Activated CD8-positive, alpha-beta memory T cell treated with anti-CD3 and anti-CD28 coated beads for 1 hour (primary cell): ENCODE measurements at places on chromosomes 6 and 20.

DNA sequence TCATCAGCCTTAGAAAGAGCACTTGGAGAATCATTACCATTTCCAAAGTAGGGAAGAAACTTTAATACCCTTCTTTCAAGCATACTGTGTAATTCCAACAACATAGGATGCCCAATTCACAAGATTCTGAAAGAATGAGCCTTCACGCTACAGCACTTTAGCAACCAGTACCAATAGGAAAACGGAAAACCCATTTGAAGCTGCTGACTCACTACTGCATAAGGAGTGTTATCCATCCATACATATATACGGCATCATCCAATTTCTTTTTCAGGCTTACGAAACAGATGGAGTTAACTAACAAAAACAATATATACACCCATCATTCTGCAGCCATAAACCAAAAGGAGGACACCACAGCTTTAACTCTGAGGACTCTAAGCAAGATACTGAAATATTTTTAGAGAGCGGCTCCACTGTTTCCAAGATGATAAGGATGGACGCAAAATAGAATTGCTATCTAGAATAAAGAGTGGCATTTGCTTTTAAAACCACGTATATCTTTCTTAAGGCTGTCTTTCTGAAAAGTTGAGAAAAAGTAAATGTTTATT lies 24.9 kb downstream of the FYN start:
- no peak for DNase-seq

- DNase-seq = no peak
These were observed 47.4 kb upstream of the FAM83C start for GRCh38 chr20:35339636-35340035.

GRCh38 chr6:170362121-170362520 lies 55.6 kb downstream of the FAM120B start:
- no peak for DNase-seq

- no peak for DNase-seq
These were observed 37.7 kb upstream of the ZNFX1 start for GRCh38 chr20:49315580-49315979.

DNA sequence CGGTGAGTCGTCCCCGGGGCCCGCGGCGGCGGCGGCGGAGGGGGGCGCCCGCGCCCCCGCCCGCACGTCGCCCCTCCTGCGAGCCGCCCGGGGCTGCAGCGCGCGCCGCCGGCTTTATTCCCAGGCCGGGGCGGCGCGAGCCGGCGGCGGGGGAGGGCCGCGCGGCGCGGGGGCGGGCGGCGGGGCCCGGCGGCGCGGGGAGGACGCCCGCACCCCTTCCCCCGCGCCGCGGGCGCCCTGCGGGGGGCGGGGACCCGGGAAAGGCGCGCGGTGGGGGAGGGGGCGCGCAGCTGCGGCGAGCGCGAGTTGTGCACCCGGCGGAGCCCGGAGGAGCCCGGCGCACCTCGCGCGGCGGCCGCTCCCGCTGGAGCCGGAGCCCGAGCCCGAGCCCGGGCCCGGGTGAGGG lies 646 bp downstream of the HMGA1 start:
- no peak for DNase-seq

DNA sequence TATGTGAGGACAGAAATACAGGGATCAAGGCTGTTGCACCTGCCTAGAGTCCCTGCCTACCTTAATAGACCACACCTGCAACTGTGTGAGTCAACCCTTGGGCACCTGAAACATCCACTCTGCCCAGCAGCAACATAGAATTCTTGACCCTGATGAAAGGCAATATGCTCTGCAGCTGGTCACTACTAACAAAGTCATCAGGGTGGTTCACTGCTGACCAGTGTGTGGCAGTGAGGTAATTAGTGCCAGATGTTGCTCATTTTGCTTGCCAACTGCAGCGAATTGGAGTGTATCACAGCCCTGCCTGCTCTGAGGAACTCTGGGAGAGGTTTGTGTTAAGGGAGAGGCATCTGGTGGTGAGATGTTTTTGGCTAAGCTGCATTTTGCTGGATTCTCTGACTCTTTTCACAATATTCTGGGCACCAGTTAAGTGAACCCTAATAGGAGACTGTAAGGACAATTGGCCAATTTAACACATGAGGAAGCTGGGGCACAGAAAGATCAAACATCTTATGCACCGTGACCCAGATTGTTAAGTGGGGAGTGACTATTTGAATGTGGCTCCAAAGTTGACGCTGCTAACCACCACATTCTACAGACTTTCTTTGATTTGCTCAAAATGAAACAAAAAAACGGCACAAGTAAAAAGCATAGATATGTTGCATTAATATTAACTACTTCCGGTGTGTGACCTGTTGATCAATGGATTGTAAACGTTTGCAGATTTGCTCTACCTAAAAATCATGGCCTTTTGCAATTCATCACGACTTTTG lies 61.9 kb upstream of the OPRM1 start:
- no peak for DNase-seq

DNA sequence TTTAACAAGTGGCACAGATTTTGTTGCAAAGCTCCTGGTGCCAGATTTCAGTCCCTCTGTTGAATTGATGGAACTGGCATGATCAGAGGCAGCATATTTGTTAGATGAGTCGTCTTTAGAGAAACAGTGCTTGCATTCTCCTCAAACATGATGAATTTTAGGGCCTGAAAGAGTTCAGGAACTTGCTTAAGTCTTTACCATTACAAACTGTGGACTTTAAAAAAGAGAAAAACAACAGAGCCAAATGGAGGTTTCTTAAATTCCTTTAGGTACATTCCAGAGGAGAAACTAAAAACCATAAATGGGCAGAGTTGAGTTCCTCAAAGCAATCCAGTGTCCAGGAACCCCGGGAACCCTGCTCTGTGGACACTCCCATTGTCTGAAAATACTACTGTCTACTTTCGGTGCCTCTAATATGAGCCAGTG lies 2.5 kb downstream of the GTF2H5 start:
- no peak for DNase-seq

GRCh38 chr20:61844621-61845020 lies 221.1 kb downstream of the TAF4 start:
- DNase-seq = no peak

DNA sequence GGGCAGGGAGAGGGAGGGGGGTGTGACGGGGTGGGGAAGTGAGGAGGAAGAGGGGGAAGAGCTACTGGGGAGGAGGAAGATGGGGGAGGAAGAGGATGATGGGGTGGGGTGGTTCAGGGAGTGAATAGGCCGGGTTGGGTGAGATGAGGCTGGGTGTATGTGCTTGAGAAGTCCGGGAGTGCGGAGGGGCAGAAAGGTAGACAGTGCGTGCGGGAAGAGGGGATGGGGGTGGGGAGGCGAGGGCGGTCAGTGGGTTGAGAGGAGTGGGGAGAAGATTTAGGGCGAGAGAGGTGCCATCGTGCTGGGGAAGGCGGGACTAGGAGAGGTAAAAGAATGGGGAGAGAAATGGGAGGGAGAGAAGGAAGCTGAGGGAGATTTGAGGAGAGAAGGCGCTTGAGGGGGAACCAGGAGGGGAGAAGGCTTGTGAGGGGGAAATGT lies 30.9 kb upstream of the NOTCH4 start:
- DNase-seq = no peak

GRCh38 chr20:33602826-33603590 lies 59.1 kb upstream of the C20orf144 start:
- DNase-seq = no peak

GRCh38 chr20:24361541-24361940 lies 107.9 kb upstream of the SYNDIG1 start:
- DNase-seq = no peak

DNA sequence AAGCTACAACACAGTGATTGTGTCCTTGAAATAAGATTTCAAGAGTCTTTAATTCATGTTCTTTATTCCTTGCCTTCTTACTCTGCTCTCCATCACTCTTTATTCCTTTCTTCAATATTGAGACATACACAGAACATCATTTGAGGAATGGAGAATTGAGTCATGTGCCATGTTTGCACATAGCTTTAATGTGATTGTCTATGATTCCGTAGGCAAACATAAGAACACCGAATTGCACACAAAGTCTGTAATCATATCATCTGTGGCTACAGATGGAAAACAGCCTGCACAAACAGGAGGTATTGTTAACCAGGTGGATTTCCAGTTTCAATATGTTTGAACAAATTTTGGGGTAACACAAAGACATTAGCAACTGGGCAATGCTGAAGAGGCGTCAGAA lies 571.6 kb upstream of the GJE1 start:
- no peak for DNase-seq

- DNase-seq = no peak
These were observed 11.5 kb upstream of the MUC22 start for GRCh38 chr6:30998785-30999184.

- DNase-seq = no peak
These were observed 31.4 kb downstream of the DCBLD1 start for GRCh38 chr6:117513778-117514365.

GRCh38 chr6:168649209-168649608 lies 208.2 kb downstream of the SMOC2 start:
- DNase-seq = no peak

DNA sequence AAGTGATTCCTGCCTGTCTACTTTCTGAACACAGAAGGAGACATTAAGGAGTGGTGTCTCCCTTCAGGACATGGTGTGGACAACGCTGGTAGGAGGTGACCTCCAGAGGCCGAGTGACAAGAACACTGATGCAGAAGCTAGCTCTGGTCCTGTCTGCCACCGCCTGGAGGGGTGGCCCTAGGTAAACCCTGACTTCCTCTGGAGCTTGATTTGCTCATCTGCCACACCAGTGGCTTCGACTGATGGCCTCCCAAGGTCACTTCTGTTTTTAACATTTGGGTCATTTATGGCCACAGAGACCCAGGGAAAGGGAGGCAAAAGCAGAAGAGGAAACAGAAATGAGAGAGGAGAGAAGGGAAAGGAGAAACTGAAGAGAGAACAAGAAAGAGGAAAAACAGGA lies 49.4 kb upstream of the SLC22A23 start:
- DNase-seq = no peak

GRCh38 chr6:209432-210103 lies 82.7 kb upstream of the DUSP22 start:
- no peak for DNase-seq

DNA sequence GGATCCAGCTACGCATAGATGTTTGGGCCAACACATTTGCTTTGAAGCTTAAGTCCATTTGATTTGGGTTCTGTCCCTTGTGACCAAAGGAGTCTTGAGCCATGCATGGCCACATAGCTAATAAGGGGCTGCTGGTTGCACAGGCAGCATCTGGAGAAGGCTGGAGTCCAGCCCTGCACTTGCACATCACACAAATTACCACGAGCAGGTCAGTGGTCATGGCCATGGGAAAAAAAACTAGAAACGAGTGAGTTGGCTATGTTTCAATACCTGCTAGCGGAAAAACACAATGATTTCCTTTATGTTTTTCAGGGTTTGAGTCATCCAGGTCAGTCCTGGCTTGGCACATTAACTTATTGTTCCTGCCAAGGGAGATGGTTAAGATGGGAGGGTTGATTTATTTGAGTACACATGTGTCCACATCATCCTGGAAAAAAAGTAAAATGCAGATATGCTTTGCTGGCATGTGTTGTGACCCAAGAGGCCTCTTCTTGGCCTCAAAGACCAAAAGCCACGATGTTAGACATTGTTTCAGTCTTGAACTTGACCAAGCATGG lies 5.6 kb upstream of the STX16 start:
- no peak for DNase-seq

- DNase-seq = no peak
These were observed 12.4 kb upstream of the HMGN3 start for GRCh38 chr6:79246891-79247290.

GRCh38 chr6:99219788-99220187 lies 129.7 kb downstream of the FAXC start:
- DNase-seq = no peak

DNA sequence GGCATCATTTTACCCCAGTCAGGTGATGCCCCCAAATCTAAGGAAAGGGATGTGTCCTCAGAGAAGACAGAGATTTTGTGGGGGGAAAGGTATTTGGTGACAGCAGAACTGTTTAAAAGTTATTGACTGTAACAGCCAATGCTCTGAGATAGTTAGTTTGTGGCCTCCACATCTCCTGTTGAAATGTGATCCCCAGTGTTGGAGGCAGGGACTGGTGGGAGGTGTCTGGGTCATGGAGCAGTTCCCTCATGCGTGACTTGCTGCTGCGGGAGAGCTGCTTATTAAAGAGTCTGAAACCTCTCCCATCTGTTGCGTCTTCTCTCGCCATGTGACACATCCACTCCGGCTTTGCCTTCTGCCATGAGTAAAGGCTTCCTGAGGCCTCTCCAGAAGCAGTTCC lies 282.8 kb upstream of the FOXQ1 start:
- no peak for DNase-seq

DNA sequence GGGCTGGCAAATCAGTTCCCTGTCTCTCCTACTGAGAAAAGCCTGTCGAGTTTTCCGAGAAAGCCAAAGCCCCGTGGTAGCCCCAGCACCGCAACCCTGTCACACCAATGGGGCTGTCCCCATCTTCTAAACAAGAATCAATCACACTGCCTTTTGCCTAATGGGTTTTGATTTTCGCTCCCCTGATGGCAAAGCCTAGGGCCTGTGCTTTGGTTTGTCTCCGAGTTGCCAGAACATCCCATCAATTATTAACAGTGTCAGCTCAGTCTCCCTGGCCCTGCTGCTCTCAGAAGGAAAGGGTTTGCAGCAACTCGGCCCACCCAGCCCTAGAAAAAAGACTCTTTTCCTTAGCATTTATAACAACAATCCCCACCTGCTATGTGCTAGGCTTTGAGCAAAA lies 4.2 kb downstream of the KCNB1 start:
- no peak for DNase-seq

GRCh38 chr20:51450984-51451383 lies 91.5 kb downstream of the NFATC2 start:
- no peak for DNase-seq

DNA sequence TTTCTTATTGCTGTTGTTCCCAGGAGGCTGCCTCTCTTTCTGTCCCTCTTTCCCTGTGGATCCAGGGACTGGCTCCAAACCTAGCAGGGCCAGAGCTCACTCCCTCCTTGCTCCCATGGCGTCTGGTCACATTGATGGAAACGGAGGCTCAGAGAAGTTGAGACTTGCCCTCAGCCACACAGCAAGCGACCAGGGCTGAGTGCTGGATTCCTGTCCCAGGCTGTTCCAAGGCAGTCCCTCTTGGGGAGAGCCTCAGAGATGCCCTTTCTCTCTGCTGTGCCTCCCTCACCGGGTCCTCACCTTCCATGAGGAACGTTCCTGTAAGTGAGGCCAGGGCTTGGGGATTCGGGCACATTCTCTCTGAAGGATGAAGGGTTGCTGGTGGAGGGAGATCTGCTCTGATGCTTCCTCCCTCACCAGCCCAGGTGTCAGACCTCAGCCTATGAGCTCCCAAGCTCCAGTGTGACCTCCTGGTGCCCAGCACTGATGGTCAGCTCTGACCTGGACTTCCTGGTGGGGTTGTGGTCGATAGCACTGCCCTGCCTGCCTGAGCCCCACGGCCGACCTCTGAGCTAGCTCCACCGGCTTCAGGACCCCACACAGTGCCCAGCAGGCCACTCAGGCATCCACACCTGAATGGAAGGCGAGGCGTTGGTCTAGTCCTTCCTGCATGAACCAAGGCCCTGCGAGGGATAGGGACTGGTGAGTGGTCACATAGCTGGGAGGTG lies 26.8 kb downstream of the SUN5 start:
- no peak for DNase-seq

GRCh38 chr6:148599967-148600426 lies 146.8 kb upstream of the UST start:
- DNase-seq = no peak

- DNase-seq = no peak
These were observed 42.1 kb downstream of the GMDS start for GRCh38 chr6:2203264-2203663.
